ENCODE measurements at places on chromosomes 7 and 10.

- no peak for ATAC-seq
Measured at GRCh38 chr7:45563401-45563800, 10.8 kb upstream of the ADCY1 start.

DNA sequence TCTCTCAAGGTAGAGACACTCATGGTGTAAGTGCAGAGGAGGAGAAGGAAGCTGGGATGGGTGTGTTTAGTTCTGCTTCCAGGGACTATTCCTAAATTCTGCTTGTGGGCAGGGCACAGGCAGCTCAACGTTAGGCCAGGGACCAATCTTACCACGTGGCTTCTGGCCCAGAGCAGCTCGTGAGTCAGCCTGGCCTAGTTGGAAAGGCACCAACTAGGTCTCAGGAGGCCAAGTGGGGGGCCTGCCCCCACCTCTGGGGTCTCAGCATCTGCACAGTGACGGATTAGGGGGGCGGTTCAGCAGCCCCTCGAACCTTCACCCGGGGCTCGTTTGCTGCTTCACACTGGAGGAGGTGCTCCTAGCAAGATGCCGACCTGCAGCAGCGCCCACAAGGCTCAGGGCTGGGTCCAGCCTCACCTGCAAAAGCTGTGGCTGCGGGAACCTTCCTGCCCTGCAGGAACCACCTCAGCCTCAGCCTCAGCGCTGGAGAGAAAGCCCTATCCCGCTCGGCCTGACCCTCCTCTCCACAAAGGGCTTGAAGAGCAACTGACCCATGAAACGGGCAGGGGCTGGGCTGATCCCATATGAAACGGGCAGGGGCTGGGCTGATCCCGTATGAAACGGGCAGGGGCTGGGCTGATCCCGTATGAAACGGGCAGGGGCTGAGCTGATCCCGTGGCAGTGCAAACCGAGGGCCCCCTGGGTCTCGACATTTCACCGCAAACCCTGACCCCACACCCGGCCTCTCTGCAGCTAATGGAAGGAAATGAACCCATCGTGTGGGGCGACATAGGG is 447.4 kb downstream of the DNAJB6 start:
- ATAC-seq = no peak

DNA sequence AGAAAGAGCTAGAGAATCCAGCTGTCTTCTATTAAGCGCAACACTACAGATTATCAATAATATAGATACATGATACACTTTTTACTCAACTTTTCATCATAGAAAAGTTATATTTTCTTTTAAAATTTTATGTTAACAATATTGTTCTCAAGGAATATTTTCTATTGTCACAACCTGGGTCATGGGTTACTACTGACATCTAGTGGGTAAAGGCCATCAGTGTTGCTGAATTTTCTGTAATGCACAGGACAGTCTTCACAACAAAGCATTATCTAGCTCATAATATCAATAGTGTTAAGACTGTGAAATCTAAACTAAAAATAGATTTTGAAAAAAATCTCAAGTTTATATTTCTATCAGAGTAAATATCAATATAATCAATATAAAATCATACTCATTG is 209.8 kb downstream of the ZNF33B start:
- ATAC-seq = no peak

GRCh38 chr10:109962247-109962646 is 38.9 kb upstream of the XPNPEP1 start:
- ATAC-seq = peak; percentile 26

DNA sequence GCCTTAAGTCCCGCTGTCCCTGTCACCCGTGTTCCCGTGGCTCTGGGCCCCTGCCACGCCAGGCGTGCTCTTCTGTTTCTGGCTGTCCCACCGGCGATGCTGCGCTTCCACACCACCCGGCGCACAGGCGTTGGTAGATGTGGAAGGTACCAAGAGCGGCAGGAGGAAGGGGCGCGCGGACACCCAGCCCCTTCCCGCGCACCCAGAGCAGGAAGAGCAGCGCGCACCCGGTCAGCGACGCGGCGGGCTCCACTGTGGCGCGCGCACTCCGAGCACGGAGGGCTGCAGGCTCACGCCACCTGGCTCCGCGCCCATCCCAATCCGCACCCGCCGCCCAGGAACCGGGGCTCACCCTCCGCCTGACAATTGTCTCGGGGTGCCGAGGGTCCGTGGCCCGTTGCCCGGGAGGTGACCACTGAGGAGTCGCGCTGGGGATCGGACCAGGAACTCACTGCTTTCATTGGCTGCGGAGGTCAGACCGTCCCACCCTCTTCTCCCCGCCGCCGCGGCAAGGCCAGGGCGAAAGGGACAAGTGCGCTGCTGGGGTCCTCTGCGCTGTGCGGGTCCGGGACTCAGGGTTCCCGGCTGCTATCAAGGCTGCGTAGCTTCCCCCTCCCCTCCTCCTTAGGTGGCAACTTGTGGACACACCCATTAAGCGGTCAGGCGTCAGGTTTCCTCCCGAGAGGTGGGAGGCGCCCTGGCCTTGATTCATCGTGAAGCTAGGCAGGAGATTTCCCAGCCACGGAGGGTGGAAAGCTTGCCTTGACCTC is 121.6 kb upstream of the ZNF92 start:
- ATAC-seq = peak; percentile 82

DNA sequence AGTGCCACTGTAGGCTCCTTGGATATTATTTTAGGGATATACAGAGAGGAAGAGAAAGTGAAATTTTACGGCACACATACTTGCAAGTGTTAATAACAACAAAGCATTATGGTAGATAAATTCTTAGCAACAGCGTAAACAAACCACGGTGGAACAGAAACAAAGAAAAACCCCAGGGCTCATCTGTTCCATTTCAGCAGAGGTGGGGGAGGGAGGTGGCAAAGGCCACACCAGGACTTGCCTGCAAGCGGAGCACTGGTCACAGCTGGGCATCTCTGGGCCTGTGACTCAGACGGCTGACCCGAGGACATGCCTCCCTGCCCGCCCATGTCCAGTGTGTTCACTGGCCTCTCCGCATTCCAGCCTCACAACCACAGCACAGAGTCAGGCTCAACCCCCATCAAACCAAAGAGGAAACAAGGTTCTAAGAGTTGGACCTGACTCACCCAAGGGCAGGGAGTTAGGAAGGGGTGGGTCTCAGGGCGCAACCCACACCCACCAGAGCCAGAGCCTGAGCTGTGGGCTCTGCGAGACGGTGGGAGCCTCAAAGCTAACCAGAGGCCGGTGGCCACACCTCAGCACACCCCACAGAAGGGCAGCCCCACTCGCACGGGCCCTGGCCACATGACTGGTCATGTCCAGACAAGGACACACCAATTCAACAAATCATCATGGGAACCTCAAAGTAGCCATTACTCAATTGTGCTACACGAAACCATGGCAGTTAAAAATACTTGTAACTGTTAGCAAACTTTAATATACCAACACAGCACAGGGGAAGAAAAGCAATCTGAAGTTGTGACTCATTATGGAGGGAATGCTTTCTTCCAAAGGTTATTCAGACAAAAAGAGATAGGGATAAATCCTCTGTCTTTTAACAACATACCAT is 10.7 kb downstream of the ESYT2 start:
- peak; percentile 87 for ATAC-seq

DNA sequence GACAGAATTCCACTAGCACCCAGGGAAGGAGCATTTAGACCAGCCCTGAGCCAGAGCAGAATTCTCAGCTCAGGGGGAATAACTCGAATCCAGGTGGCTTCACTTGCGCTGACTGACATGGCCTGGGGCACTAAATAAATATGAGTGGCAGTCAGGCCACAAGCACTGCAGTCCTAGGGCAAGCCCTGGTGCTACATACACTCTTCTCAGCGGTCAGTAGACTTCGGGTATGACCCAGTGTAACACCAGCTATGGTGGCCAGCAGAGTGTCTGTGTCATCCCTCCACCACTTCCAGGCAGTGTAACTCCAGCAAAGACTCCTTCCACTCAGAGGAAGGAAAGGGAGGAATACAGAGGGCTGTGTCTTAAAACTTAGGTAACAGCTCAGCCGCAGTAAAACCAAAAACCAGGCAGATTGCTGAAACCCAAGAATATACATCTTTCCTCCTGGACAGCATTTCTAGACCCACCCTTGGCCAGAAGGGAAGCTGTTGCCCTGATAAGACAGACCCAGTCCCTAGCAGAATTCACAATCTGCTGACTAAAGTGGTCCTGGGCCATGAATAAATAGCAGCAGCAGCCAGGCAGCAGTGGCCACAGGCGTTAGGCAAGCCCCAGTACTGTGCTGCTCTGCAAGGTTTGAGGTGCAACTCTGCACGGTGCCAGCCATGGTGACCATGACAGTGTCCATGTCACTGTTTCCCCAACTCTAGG is 77.0 kb downstream of the SNX13 start:
- ATAC-seq = no peak

- ATAC-seq = no peak
Measured at GRCh38 chr10:31399171-31399570, 80.2 kb downstream of the ZEB1 start.

DNA sequence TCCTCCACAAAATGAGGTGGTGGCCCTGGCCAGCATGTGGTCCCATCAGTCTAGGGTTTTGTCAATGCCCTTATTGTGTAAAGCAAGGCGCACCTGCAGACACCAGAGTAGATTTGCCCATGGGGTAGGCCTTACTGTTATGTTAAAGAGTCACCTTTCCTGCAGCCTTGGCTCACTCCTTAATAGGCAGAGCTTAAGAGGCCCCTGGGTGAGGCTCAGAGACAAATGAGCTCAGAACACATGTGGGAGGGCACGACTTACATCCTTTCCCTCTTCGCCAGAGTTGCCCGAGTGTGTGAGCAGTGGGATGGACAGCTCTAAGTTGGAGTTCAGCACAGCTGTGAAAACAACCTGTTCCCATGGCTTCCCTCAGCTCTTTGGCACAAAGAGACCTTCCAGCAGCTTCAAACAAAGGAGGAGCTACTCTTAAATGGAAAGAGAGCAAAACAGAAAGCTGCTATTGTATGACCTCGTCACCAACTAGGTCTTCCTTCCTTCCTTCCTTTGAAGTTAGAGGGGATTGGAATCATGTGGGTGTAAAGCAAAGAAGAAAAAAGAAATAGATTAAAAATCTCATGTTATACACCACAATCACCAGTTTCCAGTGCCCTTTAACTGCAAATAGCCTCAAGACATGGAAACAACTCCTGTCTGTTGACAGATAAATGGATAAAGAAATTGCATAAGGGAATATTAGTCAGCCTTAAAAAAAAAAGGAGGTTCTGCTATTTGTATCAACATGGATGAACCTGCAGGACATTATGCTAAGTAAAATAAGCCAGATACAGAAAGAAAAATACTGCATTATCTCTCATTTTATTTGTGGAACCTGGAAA is 11.9 kb upstream of the XPNPEP1 start:
- ATAC-seq = peak; percentile 48

DNA sequence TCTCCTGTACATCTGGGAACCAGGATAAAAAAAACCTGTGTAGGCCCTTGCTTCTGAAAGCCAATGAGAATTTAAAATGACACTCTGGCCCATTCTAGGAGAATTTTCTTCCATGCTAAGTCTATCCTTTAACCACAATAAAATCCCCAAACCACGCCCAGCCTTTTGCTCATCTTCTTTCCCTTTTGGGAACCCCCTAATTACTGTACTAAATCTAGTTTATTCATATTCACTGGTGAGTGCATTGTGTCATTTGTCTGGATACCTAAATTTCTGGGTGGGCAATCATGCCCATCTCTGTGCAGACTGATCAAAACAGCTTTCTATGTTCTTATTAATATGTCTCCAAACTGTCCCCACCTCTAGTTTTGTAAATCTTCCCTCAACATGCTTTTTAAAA is 11.7 kb upstream of the CDK14 start:
- no peak for ATAC-seq

GRCh38 chr10:14660831-14661230 is 113.9 kb downstream of the FAM107B start:
- ATAC-seq = no peak

DNA sequence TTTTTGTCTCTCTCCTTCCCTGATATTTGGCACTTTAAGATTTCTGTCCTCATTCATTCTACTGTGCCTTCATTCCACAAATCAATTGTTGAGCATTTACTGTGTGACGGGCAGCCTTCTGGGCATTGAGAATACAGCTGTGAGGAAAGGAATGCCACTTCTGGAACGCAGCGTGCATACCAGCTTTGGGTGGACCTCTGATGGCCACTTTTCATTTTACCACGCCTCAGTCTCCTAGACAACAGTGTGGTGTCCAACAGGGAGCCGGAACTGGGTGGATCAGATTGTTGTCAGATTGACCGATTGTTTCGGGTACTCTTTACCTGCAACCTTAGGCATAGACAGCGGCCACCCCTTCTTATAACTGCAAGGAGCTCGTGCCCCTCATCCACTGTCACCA is 222.7 kb upstream of the DPP6 start:
- no peak for ATAC-seq

DNA sequence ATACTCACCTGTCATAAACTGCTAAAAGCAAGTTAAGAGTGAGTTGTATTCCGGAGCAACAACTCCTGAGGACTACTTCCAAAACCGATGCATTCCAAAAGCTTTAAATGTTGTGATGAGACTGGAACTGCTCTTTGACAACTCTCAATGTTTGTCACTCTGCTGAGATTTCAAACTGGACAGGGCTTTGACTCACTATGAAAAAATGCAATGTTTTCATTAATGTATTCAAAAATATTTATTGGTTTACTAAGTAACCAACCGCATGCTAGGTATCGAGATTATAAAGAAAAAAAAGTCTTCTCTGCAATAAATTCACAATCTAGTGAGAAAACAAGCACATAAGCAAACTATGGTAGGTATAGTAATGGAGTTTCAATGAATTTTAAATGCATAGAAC is 107.9 kb upstream of the GNAI1 start:
- ATAC-seq = no peak

GRCh38 chr10:43926371-43926770 is 277.7 kb upstream of the ZNF32 start:
- no peak for ATAC-seq

DNA sequence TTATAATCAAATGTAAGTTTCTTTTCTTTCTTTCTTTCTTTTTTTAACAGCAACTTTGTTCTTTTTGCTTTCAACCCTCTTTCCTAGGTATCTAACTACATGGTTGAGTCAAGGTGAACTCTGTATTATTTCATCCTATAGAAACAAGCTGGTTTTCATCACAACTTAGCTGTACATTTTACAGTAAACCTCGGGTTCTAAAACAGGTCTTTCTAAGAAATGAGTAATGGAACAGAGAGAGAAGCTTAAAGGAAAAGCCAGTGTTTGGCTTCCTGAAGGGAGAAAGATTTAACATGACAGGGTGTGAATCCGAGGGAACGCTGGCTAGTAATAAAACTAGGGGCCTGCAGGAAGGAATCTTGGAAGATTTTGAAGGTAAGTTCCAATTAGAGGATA is 143.4 kb upstream of the ITGB1 start:
- ATAC-seq = no peak

DNA sequence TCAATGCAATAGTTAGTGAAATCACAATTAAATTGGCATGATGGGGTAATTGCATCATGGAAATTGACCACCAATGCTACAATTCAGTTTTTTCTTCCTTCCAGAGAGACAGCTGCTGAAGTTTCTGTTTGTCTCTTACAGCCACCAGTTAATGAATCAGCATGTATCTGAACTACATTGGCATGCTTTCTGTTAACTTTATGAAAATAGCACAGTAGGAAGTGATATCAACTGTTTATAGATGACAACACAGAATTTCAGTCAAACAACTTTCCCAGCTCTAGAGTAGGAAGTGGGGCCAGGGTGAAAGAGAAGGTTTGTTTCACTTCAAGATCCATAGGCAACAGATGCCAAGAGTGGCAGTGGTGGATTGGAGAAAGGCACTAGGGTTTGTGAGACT is 339.6 kb upstream of the VWC2 start:
- ATAC-seq = no peak

Data from esophagus mucosa (tissue), 1 donor.